ENCODE measurements at places on chromosomes 11 and 22. TPM values are rescaled to one million over a fixed set of nuclear protein-coding genes. Genes with fewer than 3 reads are reported as not detected.

DNA sequence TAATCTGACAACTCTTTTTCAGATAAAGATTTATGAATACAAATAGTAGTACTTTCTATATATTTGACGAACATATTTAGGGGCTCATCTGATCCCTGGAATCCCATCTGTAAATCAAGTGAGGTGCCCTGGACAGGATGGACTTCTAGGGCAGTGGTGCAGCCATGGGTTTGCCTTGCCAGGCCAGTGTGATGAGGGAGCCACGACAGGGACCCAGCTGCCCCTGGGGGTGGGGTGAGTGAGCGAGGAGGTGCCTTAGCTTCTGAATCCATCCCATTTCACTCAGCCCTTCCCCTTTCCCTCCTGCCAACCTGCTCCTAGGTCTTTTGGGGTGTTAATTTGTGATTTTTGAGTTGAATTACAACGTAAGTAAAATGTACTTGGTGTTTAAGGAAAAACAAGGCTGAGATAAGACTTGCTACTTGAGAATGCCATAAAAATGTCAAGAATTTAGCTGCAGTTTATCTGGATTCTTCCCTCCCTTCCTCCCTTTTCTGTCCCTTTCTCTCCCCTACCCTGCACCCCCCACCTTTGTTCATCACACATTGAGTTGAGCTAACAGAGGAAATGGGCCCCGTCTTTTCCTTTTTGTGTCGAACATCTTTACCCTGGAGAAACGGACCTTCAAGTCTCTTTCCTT, 60.8 kb downstream of the PPFIBP2 start:
- DNase-seq, result no peak

DNA sequence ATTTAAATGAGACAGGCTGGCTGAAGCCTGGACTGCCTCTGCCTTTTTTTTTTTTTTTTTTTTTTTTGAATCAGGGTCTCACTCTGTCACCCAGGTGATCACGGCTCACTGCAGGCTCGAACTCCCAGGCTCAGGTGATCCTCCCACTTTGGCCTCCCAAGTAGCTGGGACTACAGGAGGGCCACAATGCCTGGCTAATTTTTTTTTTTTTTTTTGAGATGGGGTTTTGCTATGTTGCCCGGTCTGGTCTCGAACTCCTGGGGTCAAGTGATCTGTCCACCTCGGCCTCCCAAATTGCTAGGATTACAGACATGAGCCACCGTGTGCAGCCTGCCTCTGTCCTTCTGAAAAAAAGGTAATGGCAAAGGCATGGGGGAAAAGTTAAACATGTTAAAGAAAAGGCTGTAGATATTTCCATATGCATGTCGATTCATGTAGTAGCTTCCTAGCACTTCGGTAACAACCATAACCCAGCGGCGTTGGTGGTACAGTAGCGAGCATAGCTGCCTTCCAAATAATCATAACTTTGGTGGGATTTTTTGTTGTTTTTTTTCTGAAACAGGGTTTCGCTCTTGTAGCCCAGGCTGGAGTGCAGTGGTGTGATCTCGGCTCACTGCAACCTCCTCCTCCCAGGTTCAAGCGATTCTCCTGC, 48.8 kb downstream of the MCHR1 start:
- DNase-seq, result no peak

DNA sequence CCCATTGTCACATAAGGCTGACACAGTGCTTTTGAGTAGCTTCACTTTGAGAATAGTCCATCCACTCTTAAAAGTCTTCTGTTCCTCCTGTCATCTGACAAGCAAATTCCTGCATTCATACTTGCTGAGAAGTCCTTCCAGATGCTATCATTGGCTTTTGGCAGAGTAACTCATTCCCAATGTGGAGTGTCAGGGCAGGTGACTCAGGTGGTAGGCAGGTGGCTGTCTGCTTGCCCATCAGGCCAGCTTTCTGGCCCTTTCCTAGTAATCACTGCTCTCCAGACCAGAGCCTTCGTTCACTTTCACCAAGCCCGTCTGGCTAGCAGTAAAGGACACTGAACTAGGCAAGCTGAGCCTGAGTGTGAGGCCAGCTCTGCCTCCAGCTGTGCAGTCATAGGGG, 162.5 kb upstream of the CCDC90B start:
- DNase-seq, result no peak

GRCh38 chr11:117300283-117300663, 9.1 kb downstream of the BACE1-AS start:
- DNase-seq, result no peak

DNA sequence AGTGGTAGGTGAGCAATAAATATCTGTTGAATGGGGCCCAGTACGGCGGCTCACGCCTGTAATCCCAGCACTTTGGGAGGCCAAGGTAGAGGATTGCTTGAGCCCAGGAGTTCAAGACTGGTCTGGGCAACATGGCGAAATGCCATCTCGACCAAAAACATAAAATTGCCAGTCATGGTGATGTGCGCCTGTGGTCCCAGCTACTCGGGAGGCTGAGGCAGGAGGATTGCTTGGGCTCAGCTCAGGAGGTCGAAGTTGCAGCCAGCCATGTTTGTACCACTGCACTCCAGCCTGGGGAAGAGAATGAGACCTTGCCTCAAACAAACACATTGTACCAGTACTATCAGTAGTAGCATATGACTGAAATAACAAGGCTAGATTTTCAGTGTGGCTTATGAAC, 4.2 kb downstream of the SGSM3 start:
- no peak for DNase-seq

- no peak for DNase-seq
Observed at GRCh38 chr11:1896923-1897322, 5.2 kb upstream of the PRR33 start.

- no peak for DNase-seq
Observed at GRCh38 chr11:64593156-64594105, 2.4 kb downstream of the SLC22A12 start.

- DNase-seq, result no peak
Observed at GRCh38 chr11:26035696-26036095, 296.2 kb upstream of the ANO3 start.

DNA sequence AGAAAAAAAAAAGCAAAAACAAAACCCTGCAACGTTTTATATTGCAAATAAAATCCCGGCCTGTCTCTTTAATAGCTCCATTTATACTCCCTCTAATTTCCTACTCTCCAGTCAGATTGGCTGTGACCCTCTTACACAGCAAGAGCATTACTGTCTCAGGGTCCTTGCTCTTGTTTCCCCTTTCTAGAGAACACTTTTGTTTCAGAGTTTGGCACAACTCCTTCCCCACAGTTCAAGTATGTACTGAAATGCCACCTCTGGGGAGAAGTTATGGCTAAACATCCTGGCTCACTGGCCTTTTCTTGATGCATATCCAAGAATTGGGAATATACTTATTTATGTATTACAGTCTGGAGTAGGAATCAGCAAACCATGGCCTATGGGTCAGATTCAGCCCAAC, 2.6 kb downstream of the CASP12 start:
- no peak for DNase-seq

GRCh38 chr22:43566561-43567332, 154.9 kb downstream of the MPPED1 start:
- no peak for DNase-seq

The PAMR1 gene
- 4.2 TPM for polyA plus RNA-seq

The GGT5 gene
- 0.05 TPM for polyA plus RNA-seq

The OSBPL5 gene
- polyA plus RNA-seq, result 16.2 TPM

The PHLDA2 gene
- 81.0 TPM for polyA plus RNA-seq

The WBP2NL gene
- not detected for polyA plus RNA-seq
